ENCODE measurements at places on chromosomes 4 and X.
A peak's percentile ranks its signal among the peaks of the same experiment; 100 is the strongest.

GRCh38 chr4:109149836-109150235 is 152.6 kb downstream of the COL25A1 start:
- DNase-seq = no peak

DNA sequence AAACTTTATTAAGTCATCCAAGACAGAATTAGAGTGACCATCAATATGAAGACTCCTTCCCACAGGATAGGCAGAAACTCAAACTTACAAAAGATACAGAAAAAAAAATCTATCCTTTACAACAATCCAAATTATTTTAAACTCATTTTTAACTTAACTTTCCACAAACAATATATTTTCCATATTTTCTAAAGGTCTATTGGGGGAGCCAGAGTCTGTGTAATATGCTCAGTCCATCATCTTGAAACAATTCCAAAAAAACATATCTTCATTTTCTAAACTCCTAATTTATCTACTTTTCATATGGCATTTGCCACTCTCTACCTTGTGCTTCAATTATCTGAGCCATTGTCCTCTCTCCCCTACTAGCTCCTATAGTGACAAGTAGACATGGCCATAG is 378.1 kb downstream of the PDGFC start:
- no peak for DNase-seq

DNA sequence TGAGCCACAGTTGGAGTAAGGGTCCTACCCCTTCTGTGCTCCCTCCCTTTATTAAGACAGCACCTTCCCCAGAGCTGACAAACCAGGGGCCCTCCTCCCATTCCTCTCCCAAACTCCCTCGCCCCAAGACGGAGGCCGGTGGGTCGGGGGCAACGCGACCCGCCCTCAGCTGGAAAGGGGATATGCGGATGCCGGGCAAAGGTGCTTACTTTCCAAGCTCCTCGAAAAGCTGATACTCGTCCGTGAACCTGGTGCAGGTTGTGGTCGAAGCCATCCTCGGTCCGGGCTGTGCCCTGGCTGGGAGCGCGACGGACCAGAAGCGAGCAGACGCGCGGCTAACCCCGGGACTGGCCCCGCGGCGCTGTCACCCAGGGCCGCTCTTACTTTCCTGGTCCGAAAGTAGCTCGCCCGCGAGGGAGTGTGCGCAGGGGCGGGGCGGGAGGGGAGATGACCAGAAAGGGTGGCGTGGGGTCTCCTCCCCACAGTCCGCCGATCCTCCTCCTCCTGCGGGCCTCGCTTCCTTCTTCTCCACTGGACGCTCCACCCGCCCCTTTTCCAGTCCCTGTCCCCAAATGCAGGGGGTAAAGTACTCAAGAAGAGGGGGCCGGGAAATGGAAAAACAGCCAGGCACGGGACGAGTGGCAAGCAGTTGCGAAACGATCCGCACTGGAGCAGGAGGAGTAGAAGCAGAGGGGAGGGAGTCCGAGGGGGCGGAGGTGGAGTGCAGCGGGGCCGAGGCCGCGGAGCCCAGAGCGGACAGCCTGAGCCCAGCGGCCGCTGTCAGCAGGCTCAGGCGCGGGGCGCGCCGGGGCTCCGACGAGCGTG is 531 bp downstream of the CAMK2D start:
- peak; percentile 46 for DNase-seq

DNA sequence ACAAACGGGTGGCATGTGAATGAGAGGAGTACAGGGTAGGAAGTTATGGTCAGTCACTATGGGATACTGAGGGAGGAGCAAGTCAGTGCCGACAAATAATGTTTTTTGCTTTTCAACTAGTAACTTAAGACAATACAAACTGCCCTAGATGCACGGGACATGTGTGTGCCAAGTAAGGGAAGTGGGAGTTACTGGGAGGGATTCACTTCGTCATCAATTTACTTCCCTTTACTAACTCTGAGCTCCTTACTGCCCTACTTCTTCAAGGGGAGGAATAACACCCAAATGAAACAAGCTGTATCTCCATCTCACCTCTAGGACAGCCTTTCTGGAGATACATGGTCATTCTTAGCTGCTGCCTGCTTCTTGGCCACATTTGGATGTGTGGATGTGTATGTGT is 97.7 kb downstream of the DGKK start:
- no peak for DNase-seq

DNA sequence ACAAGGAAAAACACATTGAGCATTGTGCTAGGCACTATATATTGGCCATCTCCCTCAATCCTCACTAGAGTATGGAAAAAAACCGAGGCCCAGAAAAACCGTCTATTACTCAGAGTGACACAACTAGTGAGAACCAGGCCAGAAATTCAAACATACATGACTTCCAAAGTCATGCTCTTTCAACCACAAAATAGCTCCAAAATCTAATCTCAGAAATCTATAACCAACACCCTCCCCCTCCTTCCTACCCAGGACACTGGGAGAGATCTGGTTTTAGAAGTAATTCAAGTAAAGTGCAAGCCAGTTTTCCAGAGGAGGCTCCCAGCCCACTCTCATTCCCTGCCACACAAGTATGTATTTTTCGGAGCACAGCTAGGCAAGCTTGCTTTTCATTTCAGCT is 7.6 kb downstream of the HS3ST1 start:
- DNase-seq = no peak

DNA sequence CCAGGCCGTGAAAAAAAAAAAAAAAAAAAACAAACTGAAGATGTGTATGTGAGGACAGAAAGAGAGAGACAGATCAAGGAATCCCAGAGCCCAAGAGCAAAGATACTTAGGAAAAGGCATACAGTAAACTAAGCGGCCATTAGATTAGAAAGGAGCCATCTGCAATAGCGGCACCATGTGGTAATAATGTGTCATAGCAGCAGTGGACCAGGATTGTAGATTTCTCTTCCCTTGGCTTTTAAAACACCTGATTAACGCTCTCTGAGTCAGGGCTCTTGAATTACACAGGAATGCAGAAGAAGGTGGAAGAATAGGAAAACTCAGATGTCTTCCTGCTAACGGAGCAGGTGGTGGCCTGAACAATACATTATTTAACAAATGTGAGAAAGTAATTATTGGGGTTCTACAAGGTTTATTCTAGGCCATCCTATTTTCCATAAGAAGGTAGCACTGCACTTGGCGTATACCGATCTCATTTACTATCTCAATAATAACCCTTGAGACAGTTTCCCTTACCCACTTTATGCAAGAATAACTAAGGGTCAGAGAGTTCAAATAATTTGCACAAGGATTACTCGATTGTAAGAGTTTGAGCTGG is 182.7 kb downstream of the KCNIP4 start:
- DNase-seq = peak; percentile 11

- DNase-seq = no peak
Observed at GRCh38 chr4:93063325-93063724, 759.6 kb downstream of the GRID2 start.

GRCh38 chrX:41127477-41128192 is 42.4 kb downstream of the USP9X start:
- DNase-seq = no peak

GRCh38 chr4:138909587-138909986 is 106.0 kb upstream of the NOCT start:
- DNase-seq = no peak

DNA sequence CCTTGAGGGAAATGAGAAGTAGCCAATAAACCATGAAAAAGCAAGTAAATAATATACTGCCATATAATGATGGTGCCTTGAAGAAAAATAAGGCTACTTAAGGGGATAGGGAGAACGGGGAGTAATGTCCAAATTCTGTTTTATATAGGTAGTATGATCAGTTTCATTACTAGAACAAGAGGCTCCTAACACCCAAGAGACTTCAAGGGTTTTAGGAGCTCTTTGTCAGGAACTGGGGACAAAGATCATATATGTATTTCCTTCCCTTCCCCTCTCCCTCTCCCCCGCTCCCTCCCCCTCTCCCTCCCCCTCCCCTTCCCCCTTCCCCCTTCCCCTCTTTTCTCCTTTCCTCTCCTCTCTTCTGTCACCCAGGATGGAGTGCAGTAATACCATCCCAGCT is 127.3 kb downstream of the PTPN13 start:
- DNase-seq = no peak

- DNase-seq = no peak
Observed at GRCh38 chr4:181350615-181351415, 892.4 kb upstream of the TENM3 start.

GRCh38 chr4:39977489-39978377 is at the start of gene PDS5A:
Gene PDS5A (minus strand): TSS chr4:39977911. CDS start chr4:39976577, 1,334 bp downstream.
- peak; percentile 91 for DNase-seq

All from activated naive CD4-positive, alpha-beta T cell treated with anti-CD3 and anti-CD28 coated beads, Interleukin-2, amount 50 U/mL, for 16 hours (primary cell).